ENCODE measurements at places on chromosomes 7 and 10. TPM values are rescaled to one million over a fixed set of nuclear protein-coding genes. Genes with fewer than 3 reads are reported as not detected.

DNAJC12 gene
- 2.5 TPM for total RNA-seq

AS3MT gene
- 8.2 TPM for total RNA-seq

ELFN1 gene
- under 0.01 TPM for total RNA-seq

TMEM270 gene
- not detected for total RNA-seq

THNSL1 gene
- 3.6 TPM for total RNA-seq

ODAD2 gene
- total RNA-seq: 0.40 TPM

SLK gene
- total RNA-seq: 107 TPM

ABCA13 gene
- total RNA-seq: under 0.01 TPM

FOXI2 gene
- total RNA-seq: not detected

RAB19 gene
- not detected for total RNA-seq

COA1 gene
- 35.4 TPM for total RNA-seq

Data from aortic smooth muscle cell (primary cell).